ENCODE measurements at places on chromosomes 12 and 14. TPM values are rescaled to one million over a fixed set of nuclear protein-coding genes. Genes with fewer than 3 reads are reported as not detected.
A peak's percentile ranks its signal among the peaks of the same experiment; 100 is the strongest.

The SLC6A15 gene
- total RNA-seq, result 24.5 TPM

- no peak for DNase-seq
Observed at GRCh38 chr14:31068235-31068634, 42.1 kb upstream of the STRN3 start.

DNA sequence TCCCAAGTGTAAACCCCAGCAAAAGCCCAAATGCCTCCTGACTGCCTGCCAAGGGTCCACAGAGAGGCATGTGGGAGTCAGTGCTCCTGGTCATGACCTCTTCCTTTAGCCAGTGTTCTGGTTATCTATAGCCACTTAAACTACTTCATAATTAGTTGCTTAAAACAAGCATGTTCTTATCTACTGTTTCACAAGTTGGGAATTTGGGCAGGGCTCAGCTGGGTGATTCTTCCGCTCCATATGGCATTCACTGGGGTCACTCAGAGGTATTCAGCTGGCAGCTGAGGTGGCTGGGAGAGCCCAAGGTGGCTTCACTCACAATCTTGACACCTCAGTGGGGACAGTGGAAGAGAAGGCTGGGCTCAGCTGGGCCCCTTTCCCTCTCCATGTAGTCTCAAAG is 184.0 kb upstream of the RGS6 start:
- DNase-seq, result no peak

DNA sequence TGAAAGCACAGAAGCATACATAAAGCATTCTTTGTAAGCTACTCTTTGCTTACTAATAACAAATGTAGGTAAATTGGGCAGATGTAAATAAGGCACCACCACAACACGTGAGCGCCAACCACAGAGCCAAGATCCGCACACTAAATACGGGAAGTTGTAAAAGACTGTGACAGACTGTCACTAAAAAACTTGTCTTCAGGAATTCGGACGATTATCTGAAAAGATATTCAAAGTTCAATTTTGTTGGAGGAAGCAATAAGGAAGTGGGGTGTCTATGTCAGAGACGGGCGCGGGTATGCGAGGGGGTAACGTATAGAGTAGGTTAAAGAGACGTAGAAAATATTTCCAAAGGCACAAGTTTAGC is 1.5 kb upstream of the HSP90B1 start:
- DNase-seq, result no peak

GRCh38 chr12:121789800-121790728 is 3.4 kb downstream of the RHOF start:
- peak; percentile 91 for DNase-seq

DNA sequence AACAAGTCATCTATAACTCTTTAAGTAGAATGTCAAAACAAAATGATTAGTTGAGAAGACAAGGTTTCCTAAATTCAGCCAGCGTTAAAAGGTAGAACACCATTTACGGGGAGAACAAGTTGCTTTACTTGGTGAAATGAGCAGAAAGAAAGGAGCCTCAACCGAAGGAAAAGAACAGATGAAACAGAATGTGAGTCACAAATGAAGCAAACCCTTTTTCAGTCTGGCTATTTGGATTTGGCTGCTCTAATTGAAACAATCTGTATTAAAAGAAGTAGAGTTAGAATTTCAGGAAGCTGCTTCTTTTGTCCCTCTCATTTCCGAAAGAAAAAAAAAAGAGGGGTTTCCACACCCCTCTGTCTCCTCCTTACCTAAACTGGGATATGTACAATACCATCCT is 34.6 kb downstream of the CEP128 start:
- no peak for DNase-seq

DNA sequence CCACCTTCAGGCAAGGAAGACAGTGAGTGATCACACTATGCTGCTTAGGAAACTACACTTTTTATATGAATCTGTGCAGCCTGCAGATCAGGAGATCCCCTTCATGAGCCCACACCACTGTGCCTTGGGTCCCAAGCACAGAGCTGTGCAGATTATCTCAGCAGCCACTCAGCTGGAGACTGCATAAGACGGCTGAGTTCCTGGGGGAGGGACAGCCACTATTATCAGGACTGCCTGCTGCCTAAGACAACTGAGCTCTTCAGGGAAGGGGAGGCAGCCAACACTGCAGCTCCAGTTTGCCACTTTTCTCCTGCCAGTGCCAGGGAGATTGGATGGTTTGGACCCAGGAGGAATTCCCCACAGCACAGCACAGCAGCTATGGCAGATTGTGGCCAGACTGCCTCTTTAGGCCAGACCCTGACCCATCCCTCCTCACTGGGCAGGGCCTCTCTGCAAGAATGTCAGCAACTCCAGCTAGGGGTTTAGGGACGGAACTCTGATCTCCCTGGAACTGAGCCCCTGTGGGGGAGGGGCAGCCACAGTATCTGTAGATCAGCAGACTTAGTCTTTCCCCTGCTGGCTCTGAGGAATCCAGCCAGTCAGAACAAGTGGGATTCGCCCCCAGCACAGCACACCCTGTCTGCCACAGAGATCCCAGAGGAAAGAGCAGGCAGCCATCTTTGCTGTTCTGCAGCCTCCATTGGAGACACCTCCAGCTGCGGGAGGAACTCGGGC is 141.3 kb downstream of the KLHL28 start:
- no peak for DNase-seq
